ENCODE measurements at places on chromosomes 7 and 10.

DNA sequence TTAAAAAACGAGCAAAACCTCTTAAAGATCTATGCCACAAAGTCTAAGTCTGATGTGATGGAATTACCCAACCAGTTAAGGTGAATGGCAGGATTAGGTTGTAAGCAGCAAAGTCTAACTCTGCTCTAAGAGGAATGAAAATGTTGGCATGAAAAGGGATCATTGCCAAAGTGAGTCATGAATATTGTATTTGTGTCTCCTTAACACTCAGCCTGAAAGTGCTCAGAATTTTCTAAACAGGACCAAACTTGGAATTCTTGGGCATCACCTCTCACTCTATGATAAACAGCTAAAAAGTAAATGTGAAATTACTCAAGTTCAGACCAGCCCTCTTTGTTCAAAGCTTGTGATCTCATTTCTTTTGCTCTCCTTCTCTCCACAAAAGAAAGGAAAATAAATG, 27.0 kb downstream of the PPP1R3A start:
- peak; percentile 76 for DNase-seq

- peak; percentile 76 for DNase-seq
Observed at GRCh38 chr10:122419876-122420623, 34.4 kb upstream of the ARMS2 start.

GRCh38 chr7:81499262-81500116, 270.4 kb downstream of the HGF start:
- DNase-seq: peak; percentile 83

DNA sequence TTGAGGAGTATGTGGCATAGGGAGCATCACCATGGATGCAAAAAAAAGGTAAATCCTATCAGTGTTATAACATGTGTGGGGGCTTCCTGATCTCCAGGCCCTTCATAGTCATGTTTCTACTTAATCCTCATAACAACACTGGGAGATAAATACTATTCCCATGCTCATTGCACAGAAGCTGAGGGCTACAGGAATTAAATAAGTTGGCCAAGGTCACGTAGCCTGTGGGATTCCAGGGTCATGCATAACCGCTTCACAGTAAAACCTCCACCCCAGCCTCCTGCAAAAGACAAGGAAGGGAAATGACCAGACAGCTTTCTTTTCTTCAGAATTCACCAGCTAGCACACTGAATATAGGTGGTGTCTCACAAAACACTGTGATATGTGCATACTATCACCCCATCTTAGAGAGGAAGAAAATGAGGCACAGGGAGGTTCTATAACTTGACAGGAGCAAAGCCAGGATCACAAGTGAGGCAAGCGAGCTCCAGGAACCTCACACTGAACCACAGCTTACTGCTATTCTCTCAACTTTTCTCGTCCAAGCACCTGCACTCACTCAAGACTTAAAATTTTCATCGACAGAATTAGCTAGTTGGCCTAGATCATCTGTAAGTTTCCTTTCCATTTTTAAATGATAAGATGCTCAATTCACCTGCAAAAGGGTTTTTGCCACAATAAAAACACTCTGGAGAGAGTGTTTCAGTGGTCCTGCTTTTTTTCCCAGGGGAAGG, 13.4 kb downstream of the JAZF1 start:
- DNase-seq: peak; percentile 56

DNA sequence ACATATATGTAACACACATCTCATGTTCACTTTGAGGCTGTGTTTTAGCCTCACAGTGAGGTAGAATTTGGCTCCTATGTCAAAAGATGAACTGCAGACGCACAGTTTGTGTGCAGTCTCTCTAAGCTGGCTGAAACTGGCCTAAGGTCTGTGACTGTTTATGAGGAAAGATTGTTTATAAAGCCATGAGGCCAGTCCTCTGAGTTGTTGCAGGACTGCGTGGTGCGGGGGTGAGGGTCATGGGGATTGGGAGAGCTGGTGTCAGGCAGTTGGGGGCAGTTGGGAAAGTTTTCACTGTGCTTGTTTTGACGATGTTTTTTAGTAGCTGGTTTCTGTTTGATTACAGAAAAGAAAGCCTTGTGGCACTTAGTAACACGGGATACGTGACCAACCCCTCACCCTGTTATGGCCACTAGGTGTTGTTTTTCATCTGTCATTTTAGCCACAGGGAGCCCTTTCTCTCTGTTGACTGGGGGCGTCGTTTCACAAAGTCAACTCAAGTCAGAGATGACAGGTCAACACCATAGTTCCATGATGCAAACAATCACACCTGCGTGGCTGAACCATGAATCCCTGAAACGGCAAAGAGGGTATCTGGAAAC, 310.9 kb downstream of the CCDC3 start:
- DNase-seq: no peak

DNA sequence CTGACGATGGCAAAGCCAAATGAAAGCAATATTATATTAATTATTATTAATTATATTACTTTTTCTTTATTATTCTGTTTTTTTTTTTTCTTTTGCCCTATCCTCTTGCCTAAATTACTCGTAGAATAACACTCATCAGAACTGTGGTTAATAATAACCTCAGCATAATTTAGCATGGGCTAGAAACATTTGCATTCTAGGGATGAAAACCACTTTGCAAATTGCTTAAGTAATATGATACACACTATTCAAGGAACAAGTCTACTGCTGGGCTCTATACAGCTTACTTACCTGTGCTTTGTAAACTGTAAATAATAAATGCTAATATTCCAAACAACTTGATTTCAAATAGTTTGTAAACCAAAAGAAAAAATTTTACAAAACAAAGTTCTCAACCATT, 375.8 kb downstream of the HGF start:
- no peak for DNase-seq

DNA sequence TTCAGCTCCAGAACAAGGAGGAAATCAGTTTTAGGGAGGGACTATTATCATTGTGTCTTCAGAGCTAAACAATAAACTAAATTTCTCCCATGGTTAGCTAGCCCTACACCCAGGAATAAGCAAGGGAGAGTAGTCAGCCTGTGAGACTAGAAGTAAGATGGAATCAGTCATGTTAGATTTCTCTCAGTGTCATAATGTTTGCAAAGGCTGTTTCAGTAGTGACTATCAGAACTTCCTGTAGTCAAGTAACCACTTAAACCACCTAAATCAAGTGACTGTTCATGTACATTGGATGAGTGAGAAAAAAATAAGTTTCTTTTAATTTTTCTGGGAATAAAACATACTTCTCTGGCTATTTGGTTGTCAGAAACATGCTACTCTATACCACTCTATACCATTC, 121.6 kb downstream of the KCND2 start:
- DNase-seq: no peak

DNA sequence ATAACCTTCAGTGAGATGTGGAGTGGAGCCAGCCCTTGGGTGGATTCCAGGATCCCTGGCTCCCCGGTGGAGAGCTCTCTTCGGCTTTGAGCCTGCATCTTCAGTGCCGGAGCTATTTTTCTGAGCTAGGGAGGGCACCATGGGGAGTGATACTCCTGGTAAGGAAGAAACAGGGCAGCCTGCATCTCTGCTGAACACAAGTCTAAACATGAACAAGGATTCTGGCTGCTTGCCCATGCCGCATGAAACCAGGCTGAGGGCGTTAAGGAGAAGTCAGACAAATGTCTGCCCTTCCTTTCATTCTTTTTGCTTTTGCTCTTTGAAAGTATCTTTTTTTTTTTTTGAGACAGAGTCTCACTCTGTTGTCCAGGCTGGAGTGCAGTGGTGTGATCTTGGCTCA, 60.4 kb downstream of the EVX1 start:
- no peak for DNase-seq

GRCh38 chr7:151091431-151091830, 5.2 kb downstream of the AGAP3 start:
- DNase-seq: no peak

- no peak for DNase-seq
Observed at GRCh38 chr10:86489071-86489810, 32.4 kb downstream of the WAPL start.

- no peak for DNase-seq
Observed at GRCh38 chr10:12531305-12532220, 182.2 kb downstream of the CAMK1D start.

- DNase-seq: no peak
Observed at GRCh38 chr7:116771640-116772039, 90.7 kb upstream of the CAPZA2 start.

- peak; percentile 31 for DNase-seq
Observed at GRCh38 chr7:130560972-130561371, 69.1 kb downstream of the MEST start.

- DNase-seq: no peak
Observed at GRCh38 chr10:32939296-32940111, 18.5 kb downstream of the ITGB1 start.

DNA sequence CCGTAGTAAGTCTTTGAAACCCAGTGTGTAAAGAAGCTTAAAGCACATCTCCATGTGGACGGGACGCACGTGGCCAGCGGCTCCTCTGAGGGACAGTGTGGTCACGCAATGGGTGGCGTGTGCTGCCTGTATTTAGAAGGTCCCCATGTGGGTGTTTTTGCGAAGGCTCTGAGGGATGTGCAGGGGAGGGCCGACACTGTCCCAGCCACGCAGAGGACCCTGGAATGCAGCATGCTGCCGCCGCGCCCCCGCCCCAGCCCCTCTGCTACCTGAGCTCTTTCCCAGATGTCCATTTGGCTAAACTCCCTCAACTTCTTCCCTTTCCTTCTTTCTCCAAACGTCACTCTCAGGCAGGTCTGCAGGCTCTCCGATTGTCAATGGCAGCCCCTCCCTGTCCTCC, 8.8 kb downstream of the PFKP start:
- no peak for DNase-seq

DNA sequence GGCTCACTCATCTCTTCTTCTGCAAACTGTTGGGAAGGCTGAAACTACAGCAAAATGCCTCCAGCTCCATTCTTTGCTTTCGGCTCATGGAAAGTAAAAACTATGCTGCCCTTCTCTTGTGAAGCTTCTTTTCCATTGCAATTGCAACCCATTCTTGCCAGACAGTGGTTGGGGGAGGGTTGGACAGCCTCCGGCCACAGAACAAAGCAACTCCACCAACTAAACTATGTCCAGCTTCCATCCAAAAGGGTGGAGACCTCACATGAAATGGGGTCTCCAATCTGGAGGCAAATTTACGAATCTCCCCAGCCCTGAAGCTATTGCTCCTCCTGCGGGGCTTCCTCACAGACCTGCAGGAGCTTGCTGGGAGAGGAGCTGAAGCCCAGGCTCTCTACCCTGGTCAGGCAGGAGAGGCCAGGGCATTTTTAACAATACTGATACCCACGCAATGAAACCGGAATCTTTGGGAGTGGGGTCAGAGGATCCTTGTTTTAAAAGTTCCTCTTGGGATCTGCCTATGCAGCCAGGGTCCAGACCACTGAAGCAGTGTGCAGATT, 549 bp downstream of the GPNMB start:
- no peak for DNase-seq

DNA sequence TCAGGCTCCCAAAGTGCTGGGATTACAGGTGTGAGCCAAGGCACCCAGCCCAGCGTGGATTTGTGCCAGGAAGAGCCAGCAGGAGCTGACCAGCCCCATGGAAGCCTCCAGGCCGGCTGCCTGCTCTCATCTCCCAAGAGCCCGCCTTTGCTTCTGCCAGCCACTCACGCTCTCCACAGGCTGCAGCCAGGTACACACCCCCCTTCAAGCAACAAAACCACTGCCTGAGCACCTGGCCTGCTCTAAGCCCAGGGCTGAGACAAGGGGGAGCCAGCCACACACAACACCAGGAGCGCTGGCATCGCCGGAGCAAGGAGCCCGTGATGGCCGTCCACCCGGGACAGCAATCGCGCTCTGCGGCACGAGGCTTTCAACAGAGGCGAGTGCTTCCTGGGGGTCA, 34.5 kb downstream of the MAD1L1 start:
- no peak for DNase-seq

DNA sequence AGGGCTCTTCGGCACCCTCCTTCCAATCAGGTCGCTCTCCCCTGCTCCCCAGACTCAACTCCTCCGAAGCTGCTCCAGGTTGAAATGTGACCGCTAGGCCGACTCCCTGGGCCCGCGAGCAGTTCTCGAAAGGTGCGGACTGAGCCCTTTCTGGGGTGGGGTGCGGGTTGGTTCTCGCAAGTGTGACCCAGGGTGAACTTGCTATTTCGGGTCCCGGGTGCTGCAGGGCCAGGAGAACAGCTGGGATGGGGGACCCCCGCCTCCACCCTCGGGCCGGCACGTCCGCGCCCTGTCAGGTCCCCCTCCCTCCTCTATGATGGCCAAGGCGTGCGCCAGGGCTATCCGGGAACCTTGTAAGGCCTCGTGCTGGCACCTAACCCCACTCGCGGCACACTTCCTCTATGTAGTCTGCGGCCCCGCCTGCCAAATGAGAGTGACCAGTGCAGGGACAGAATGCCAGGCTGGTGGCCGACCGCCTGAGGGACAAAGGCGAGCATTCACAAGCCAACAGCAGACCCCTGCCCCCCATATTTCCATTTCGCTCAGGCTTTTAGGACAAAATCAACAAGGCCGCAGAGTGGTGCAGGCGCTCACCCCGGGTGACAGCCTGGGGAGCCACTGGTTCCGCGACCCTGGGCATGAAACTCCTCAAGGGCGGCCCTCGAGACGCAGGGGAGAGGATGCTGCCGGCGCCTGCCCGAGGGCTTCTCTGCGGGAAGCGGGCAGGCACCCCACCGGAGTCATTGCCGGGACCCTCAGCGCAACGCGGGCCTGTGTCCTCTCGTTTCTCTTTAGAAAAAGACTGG, 13.7 kb upstream of the HOXA13 start:
- DNase-seq: no peak

DNA sequence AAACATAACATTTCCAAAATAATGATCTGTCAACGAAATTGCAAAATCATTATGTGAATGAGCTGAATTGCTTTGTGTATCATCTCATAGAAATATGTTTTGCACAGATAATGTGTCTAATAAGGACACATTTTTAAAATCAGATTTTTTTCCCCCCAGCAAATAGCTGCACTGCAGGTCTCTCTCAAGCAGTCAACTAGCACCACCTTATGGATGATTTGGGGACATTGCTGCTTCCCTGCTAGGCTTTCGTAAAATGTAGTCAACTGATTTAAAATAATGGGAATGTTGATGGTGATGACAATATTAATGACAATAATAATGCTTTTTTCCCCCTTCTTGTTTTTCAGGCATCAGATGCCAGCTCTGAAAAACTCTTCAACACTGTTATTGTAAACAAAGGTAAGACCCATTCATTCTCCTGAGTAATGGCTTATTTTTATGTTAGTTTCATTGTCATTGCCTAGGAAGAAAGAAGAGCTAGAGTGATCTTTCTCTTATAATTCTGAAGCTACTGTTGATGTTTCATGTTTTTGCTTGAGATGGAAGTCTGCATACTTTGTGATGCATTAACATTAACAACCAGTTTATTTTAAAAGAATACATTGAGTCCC, 433.6 kb upstream of the GALNT17 start:
- DNase-seq: peak; percentile 72

GRCh38 chr7:52455571-52455970, 579.9 kb upstream of the POM121L12 start:
- no peak for DNase-seq
